Caki2 (cell line): ENCODE measurements at places on chromosomes 1 and 21. TPM values are rescaled to one million over a fixed set of nuclear protein-coding genes. Genes with fewer than 3 reads are reported as not detected.

PTPRC gene
- not detected in 2 replicates for total RNA-seq

TEDDM1 gene
- total RNA-seq = not detected in 2 replicates

RASSF5 gene
- total RNA-seq = 0.09 and 0.47 TPM in 2 replicates

CFHR3 gene
- not detected in 2 replicates for total RNA-seq

DNA sequence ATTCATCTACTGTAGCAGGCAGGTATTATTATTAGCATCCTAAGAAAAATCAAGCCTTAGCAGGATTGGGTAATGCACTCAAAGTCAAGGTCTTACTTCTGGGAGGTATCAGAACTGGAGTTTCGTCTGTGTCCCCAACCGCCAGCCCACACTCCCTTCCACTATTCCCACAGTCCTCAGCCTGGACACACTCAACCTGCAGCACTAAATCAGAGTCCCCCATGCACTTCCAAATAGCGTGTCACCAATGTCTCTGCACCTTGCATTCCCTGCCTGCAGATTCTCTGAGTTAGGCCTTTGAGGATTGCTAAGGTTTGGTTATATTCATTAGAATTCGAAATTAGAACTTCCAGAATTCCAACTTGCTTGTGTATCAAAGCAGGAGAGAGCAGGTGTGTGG is 3.9 kb downstream of the LYPD8 start:
- no peak for DNase-seq

DNA sequence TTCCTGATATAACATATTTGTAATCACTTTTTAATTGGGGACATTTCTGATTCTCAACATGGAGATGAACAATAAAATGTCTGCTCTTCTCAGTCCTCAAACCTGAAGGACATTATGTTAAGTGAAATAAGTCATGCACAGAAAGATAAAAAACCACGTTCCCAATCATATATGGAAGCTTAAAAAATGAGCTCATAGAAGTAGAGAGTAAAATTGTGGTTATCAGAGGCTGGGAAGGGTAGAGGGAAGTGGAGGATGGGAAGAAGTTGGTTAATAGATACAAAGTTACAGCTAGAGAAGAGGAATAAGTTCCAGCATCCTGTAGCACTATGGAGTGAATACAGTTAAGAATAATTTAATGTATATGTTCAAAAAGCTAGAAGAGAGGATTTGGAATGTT is 1.5 kb upstream of the CD48 start:
- DNase-seq = no peak

DNA sequence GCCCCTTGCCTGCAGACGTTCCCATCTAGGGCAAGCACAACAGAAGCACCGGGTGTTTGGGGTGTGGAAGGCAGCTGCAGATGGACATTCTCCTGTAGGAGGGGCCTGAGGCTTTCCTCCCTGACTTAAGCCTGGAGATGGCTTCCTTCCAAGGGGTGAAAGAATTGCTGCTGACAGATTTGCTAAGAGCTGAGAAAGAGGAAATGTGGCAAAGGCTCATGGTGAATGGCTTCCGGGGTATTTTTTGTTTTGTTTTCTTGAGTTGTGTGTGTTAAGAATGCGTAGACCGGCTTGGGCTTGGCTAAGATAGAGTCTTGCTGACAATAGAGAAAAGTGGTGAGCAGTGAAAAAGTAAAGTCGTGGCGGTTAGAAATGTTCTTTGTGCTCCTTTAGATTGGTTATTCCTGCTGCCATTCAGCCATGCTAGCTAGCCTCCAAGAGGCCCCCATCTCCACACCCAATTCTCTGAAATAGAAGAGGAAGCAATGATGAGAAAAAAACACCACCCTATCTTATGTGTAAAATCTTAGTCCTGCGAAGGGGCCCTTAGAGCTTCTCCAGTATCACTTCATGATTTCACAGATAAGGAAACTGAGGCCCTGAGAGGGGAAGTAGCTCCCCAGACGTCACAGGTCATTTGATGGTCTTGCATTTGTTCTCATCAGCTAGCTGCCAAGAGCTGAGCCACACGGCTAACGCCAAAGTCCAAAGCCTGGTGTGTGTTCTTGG is 36.9 kb downstream of the EIF2D start:
- DNase-seq = no peak

DNA sequence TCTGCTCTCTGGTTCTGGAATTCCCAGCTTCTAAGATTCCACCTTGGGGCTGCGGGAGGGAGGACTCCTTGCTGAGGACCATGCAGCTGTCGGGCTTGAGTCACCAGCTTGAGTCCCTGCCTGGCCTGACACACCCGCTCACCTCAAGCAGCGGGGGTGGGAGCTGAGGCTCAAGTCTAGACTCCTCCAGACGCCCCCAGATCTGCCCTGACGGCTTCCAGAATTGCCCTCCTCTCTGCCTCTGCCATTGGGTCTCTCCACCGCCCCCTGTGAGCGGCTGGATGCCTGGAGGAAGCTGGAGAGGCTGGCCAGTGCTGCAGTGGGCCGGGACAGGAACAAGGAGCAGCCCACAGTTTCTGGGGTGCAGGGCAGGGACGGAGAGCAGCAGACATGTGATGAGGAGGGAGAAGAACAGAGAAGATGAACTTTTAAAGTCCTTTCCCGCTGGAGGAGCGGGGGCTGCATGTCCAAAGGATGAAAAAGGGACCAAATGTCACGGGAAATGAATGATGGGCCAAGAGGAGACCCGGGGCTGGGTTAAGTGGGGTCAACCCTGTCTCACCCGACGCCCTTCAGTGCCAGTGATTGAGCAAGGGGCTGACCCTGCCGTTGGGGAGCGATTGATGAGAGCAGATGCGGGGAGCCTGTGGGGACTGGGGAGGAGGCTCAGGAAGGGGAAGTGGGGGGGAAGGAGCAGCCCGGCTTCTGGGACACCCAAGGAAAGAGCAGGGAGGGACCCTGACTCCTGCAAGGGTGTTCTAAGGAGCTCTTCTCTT is 13.5 kb downstream of the CRABP2 start:
- peak; percentile 34 for DNase-seq

DNA sequence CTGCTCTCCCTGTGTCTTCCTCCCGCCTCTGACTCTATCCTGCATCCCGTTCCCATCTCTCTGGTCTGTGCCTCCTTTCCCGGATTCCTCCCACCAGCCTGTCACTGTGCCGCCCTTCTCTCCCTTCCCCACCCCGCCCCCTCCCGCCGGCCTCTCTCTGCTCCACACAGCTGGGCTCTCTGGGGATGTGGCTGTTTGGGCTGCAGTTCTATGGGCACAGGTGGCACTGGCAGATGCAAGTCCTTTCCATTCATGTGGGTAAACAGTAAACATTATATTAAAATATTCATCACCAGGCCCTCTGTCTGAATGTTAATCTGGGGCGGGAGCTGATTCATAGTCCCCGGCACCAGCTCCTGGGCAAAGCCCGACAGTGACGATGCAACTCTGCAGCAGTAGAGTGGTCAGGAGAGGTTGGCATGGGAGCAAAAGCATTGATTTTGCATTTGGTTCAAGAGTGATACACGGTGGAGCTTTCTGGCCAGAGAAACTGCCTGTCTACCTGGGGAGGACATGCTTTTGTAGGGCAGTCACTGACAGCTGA is 249.3 kb downstream of the TNR start:
- DNase-seq = no peak

FMO5 gene
- total RNA-seq = 0.30 and 0.35 TPM in 2 replicates

- no peak for DNase-seq
These were observed 91.7 kb downstream of the TTC3 start for GRCh38 chr21:37164742-37165141.

SPOCD1 gene
- 0.93 and 4.4 TPM in 2 replicates for total RNA-seq

GRCh38 chr21:45017039-45017960 is 57.1 kb upstream of the ADARB1 start:
- DNase-seq = no peak

DNA sequence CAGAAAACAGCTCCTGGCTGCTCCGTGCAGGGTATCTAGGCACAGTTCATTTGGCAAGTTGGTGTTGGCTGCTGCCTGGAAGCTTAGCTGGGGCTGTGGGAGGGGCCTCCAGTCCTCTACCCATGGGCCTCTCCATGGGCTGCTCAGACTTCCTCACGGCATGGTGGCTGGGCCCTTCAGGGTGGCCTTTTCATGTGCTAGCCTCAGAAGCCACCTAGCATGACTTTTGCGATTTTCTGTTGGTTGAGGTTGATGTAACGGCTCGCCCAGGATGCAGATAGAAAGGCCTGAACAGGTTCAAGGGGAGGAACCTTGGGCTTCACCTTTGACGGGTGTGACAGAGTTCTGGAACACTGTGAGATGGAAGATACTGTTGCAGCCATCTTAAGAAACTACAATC is 25.8 kb upstream of the LHX4 start:
- DNase-seq = no peak

CHIA gene
- not detected in 2 replicates for total RNA-seq

SPRR4 gene
- total RNA-seq = not detected in 2 replicates

DNA sequence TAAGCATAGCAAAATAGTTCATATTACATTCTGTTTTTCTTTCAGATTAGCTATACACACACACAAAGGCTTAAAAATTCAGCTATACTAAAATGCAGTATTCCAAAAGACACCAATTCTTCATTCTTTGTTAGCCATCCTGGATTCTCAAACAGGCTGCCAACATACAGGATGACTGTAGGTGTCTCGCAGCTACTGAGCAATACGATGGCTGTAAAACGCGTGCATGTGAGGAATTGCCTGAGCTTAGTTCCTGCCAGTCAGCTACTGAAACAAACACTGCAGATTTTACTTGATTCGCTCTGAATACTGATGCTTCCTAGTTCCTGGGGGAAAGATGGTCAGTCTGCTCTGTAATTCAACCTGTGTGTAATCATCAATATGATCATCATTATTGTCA is 24.7 kb upstream of the HMGN1 start:
- no peak for DNase-seq

GRCh38 chr1:82260666-82261065 is 459.9 kb downstream of the ADGRL2 start:
- DNase-seq = no peak

- DNase-seq = no peak
These were observed 39.9 kb downstream of the EPB41 start for GRCh38 chr1:28954126-28954726.

LEMD1 gene
- 0.27 TPM in 1 of 2 replicates, not detected in the other for total RNA-seq

GRCh38 chr1:108071601-108072000 is 106.6 kb upstream of the VAV3 start:
- DNase-seq = no peak

GRCh38 chr1:115129071-115129640 is 39.9 kb upstream of the TSPAN2 start:
- no peak for DNase-seq

DNASE2B gene
- total RNA-seq = not detected in 2 replicates

DNA sequence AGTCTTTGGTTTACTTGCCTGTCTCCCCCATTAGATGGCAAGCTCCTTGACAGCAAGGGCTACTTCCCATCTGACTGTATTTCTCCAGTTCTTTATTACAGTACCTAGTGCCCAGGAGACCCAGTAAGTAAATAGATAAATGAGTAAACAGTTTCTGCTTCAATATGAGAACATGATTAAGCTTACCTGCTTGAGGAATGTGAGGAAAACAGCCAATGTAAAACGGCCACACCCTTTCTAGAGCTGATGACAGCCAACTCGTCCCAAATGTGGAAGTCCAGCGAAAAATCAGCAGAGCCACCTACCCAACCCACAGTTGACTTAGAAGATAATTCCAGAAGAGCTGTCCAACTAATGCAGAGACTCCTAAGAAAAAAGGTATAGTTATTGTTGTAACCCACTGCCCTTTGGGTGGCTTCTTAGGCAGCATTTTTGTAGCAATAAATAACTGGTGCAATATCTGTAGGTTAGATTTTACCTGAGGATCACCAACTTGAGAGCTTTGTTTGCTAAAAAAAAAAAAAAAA is 6.5 kb upstream of the DR1 start:
- no peak for DNase-seq

DNA sequence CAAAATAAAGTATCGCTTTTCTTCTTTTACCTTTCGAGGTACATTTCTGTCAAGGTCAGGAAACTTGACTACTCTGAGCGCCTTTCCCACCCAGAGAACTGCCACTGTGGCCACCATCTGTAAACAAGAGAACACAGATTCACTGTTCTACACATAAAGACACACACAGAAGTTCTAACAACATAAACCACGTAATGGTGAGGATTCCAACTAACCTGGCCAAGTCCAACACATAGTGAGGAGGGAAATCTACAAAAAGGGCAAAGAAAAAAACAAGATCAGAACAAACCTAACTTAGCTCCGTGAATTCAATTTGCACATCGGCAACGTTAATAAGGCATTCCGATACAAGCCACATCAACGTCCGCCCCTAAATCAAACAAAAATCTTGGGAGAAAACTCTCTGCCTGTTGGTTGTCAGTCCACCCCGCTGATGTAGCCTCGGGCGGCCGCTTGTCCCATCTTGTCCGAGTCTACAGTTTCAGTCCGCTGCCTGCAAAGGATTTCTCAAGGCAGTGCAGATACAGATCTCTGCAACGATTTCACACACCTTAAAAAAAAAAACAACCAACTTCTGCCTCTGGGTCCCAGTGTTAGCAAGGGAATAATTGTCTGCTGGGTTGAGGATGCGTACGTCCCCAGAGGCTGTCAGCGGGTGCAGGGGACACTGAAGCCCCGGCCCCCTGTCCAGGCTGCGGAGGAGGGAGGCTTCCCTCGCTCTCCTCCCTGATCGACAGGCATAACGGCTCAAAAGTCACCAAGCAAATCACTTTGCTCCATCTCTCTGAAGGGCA is 1.0 kb downstream of the SLC35D1 start:
- DNase-seq = peak; percentile 56

KCNAB2 gene
- total RNA-seq = 2.0 and 6.6 TPM in 2 replicates

LCA5L gene
- total RNA-seq = 2.4 and 2.6 TPM in 2 replicates

MPL gene
- total RNA-seq = not detected in 2 replicates

RGSL1 gene
- total RNA-seq = not detected in 2 replicates

- DNase-seq = peak; percentile 80
These were observed 24.3 kb downstream of the F13B start for GRCh38 chr1:197042676-197043341.

DNA sequence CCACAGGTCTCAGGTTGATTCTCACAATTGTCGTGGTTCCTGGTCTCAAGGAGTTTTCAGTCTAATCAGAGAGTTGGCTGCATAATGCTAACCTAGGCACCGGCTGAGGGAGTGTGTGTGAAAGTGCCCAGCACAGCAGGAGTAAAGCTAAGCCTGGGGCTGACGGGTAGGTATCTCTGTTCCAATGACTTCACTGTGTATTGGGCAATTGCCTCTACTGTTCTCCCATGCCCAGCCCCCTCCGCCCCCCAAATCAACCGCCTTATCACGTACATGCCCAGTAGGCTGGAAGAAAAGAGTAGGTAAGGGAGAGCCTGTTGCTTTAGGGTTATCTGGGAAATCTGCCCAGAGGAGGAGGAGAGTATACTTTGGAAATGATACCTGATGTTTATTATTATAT is 54.7 kb downstream of the MRPS6 start:
- no peak for DNase-seq

DNA sequence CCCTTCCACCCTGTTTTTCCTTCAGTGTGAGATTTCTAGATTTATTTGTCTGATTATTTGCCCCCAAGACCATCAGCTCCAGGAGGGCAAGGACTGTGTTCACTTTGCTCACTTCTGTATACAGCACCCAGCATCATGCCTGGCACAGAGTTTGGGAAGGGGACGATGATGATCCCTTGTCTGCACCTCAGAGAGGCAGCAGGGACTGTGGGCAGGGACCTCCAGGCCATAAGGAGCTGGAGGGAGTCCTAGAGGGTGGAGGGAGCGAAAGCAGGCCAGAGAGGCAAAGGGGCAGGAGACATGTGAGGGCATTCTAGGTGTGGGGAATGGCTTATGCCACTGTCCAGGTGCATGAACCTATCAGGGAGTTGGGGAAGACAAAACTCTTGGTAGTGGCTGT is 32.8 kb downstream of the H3-3A start:
- DNase-seq = no peak
